ENCODE measurements at places on chromosomes 2 and 18.

DNA sequence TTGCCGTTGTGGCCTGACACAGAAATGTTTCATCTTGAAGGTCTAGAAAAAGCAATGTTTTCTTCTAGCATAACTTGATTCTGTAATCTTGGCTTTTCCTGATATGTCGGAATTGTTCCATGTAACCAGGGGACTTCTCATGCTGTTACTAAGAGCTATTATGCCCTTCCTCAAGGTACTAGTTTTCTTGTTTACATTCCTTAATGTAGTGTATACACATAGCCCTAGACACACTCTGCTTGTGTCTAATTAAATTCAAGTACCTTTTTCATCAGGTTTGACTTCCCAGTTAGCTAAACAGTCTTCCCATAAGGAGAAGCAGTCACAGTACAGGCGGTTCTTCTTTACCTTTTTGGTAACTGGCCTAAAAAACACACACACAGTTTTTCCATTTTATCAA, 122.8 kb upstream of the MSH6 start:
- no peak for DNase-seq

DNA sequence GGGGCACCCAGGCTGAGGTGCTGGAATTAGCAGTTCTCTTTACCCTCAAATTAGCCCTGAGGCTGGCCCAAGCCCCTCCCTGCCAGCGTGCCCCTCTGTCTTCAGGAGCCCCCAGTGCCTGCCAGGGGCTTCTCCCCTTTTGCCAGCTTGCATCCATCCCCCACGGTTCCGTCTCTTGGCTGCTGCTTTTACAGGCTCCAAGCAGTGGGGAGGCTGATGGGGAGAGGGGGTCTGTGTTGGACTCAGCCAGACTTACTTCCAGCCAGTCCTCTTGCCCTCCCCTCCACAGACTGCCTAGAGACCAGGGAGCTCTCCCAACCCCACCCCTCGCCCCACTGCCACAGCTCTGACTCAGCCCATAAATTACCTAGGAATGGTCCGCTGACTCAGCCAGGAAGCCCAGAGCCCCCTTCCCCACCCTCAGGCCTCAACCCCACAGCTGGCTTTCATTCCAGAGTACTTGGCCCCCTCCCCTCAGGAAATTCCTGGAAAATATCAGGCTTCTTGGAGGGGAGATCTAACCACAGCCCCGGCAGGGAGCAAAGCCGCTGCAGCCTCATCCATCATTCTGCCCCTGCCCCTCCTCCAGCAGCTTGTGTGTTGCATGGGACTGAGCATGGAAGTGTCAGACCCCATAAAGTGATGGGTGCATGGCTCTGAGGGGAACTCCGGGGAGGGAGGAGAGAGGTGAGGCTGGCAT, 184.6 kb downstream of the ZFP36L2 start:
- no peak for DNase-seq

- DNase-seq = no peak
These were observed 14.5 kb downstream of the TMEM247 start for GRCh38 chr2:46493971-46494250.

DNA sequence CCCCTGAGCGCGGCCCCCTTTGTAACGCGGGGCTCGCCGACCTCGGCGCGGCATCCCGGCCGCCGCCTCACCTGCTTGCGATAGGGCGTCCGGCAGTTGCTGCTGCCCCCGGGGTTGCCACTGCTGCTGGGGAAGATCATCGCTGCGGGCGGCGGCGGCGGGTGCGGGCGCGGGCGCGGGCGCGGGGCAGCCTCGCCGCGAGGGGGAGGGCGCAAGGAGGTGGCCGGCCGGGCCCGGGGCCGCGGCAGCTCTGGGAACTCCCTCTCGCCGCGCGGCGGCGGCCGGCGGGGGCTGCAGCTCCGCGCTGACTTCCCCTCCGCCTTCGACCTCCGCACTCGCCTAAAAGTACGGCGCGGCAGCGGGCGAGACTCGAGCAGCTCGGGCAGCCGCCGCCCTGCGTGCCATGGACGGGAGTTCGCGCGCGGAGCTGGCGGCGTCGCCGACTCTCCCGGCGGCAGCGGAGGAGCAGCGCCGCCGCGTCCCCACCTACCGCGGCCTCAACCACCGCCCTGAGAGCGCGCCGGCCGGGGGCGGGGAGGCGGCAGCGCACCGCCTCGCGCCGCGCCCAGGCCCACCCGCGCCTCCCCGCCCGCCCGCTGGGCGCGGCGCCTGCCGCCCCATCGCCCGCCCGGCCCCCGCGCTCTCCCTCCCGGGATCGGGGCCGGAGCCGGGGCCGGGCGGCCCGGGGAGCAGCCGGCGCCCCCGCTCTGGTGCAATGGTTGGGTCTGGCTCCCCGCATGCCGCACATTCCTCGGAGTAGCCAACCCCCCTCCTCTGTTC, 86.0 kb downstream of the RBMS1 start:
- DNase-seq = no peak

DNA sequence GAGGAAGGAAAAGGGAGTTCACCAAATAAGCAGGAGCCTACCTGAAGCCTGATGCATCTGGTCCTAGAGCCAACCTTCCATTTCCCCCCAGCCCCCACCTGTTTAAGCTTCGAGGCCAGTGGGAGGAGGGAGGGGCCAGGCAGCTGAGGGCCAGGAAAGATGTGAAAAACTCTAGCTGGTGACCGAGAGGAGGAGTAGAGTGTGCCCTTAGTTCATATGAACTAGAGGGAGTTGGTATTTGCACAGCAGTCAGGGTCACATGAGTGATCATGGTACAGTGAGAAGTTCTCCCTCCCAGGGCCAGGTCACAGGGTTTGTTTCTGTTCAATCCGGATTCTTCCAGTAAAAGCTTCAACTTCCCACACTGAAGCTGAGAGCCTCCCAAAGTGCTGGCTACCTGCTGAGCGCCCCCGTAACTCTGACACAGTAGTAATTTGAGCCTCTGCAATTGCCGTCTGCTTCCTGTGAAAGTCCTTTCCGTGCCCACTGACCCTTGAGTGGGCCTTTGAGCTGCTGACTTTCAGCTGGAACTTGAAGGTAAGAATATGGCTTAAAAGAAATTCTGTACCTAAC, at the start of gene SULT1C2:
SULT1C2 (plus strand) TSS at position 362 of the 573 bp plus-strand sequence. CDS start 4,773 bp downstream, outside the sequence.
- DNase-seq = no peak

GRCh38 chr2:231017231-231017598, 20.1 kb upstream of the C2orf72 start:
- DNase-seq = peak; percentile 42

DNA sequence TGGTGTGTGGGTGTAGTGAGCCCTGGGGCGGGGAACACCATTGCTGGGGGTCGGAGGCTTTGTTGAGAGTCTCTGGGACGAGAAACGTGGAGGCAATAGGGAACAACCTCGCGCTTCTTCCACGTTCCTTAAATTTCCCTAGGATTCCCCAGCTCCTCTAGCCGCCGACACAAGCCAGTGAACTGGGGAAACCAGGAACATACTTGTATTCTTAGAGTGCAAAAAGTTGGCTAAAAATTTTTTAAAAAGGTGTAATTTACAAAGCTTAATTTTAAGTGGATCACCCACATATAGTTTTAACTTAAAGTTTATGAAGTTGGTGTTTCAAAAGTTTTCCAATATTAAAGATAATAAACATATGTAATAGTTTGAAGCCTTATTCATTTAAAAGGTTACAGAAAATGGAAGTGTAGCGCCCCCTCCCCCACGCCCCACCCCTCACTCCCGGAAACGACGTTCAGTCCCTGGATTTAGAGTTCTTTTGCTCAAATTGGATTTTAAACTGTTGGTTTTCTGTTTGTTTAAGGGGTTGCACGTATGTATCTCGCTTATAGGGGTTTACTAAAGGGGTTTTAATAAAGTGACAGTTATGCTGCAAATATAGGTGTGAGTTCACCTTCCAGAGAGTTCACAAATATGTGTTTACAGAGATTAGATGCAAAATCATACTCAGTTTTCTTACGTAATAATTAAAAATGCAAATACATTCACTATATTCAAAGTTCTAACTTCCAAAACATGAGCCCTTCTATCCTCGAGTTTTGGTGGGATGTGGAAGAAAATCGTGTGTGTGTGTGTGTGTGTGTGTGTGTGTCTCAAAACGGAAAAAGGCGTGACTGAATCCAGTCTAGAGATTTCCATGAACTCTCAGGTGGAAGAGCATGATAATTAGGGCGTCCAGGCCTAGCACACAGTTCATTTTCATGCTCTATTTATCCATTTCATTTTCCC, 872 bp downstream of the DSG2 start:
- peak; percentile 25 for DNase-seq

DNA sequence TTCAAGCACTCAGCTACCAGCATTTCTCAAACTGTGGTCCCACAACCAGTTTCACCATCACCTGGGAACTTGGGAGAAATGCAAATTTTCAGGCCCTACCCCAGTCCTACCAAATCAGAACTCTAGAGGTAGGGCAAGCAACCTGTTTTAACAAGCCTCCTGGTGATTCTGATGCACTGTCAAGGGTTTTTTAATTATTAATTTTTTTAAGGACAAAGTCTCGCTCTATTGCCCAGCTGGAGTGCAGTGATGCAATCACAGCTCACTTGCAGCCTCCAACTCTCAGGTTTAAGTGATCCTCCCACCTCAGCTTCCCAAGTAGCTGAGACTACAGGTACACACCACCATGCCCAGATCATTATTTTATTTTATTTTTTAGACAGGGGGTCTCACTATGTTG, 7.8 kb downstream of the ACMSD start:
- DNase-seq = no peak

GRCh38 chr2:84894758-84895520, 10.5 kb upstream of the TMSB10 start:
- no peak for DNase-seq

DNA sequence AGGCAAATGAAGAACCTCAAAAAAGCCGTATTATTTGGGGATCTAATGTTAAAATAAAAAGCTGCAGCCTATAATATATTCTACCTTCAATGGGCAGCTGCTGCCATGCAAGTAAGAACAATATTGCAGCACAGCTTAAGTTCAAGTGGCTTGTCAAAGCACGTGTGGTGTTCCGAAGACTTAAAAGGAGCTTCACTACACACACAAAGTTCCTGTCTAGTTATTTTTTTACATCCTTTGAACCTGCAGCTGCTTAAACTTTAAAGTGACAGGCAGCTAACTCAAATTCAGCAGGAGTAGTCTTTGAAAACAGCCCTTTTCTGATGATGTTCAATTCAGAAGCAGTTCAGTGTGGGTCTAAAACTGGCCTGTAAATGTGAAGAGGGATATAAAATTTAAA, 85.8 kb upstream of the XIRP2 start:
- no peak for DNase-seq

DNA sequence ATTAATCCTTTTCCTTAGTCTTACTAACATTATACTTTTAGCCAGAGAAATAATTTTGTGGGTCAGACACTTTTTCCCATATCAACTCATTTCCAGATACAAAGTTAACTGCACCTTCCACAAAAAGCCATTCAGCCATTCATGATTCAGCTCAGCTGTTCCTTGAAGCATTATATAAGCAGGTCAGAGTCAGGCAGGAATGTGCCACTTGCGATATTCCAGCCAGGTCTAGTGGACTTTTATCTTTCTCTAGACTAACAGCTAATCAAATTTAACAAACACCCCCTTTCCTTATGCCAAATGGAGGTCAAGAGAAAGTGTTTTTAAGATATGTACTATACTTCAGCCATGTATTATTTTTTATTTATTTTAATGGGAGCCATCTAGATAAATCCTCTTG, 75.6 kb upstream of the EPB41L3 start:
- no peak for DNase-seq

DNA sequence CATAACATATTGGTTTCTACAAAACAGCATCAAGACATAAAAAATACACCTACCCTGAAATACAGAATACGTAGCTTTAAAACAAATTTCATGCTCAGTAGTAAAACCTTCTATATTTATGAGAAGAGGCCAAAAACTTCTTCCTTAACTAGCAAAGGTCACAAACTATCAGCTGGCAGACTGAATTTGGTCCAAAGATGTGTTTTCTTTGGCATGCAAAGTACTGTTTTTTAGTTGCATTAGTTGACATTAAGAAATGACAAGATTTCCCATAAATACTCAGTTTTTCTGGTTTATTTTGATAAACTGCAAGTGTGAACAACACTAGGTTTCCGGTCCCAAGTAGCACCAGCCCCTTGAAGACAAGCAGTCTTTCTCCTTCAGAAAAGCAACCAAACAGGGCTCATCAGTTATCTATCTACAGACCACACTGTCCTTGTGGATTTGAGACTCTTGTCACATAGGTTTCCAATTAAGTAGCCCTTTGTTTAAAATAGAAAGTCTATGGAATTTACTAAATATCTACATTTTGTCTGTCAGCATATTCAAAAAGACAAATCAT, 35.6 kb downstream of the SLC25A12 start:
- DNase-seq = no peak

- DNase-seq = no peak
These were observed 110.2 kb upstream of the CDH2 start for GRCh38 chr18:28287146-28287545.

Measured in RKO (cell line).